ENCODE measurements at places on chromosomes 3 and 15.

DNA sequence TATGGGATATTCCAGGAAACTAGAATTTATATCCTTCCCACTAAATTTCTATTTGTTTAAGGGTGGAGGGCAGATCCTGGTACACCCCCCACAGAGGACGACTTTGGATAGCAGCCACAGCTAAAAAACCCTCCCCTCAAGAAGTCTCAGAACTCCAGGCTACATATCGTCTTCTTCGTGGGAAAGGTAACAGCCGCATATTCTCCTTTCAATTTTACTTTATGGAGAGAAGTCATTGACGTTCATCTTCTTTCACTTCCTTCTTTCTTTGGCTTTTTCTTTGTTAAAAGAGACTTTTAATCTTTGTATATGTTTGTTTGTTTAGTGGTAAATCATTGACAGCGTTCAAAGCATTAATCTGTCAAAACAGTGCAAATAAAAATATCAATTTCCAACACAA, 36.3 kb downstream of the TRIP4 start:
- DNase-seq: no peak

- DNase-seq: no peak
These were observed 186.1 kb upstream of the CGNL1 start for GRCh38 chr15:57190208-57190607.

- DNase-seq: peak; percentile 14
These were observed 74.1 kb upstream of the POMGNT2 start for GRCh38 chr3:43180027-43180426.

DNA sequence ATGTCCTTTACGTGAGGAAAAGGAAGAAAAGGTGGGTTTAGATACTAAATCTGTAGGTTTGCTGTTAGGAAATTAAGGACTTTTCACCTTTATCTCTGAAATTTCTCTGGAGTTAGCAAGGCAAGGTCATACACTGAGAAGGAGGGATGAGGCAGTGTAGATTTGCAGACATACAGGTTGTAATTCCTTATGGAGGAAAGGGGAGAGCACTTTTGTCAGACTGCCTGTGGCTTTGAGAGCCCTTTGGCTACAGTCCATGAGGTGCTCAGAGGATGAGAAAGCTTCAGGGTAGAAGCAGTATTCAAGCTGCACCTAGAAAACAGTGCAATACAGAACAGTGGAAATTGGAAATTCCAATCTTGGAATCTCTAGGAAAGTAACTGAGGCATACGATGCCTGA, 8.3 kb downstream of the RPL14 start:
- DNase-seq: no peak

- DNase-seq: no peak
These were observed 167.9 kb downstream of the BBX start for GRCh38 chr3:107690522-107691138.

GRCh38 chr3:109648027-109648426, 310.7 kb upstream of the DPPA4 start:
- DNase-seq: no peak

DNA sequence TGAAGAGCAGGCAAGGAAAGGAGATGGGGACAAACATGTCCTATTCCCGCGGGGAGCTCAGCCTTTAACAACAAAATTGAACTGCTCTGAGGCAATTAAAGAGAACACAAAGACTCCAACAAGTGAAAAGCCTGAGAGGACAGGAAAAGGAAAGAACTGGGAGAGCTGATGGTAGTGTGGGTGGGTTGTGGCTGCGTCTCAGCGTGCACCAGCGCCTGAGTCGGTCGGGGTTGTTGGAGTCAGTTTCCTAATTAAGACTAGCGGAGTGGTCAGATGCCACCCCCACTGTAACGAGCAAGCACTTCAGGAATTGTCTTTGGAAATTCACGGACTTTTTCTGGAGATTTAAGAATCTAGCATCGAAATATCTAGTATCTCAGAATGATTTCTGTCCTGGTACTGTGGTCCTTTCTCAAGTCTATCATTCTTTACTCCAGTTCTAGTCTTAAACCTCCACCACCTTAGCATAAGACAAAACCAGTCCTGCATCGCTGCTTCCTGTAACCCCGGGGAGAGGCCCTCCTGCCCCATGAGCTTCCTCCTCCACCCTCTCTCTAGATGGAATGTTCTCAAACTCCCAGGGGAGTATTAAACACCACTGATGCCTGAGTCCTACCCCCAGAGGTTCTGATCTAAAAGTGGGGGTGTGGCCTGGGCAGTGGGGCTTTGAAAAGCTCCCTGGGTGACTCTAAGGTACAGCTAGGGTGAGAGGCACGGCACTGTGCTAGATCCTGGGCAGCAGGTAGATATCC, 104.0 kb downstream of the CYP19A1 start:
- no peak for DNase-seq

DNA sequence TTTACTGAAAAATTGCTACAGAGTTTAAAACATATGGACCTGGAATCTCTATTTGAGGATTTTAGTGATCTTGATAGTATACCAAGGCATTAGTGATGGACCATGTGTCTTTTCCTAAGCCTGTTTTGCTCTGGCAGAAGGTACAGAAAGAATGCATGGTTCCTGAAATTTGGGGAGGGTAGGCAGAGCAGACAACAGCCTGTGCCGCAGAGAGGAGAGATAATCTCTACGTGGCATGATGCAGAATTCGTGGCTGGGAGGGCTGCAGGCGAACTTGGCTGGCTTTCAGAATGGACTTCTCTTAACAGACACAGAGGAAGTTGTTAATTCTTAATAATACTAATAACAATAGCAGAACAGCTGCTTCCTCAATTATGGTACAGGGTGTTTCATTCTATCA, 137.5 kb upstream of the FOXB1 start:
- DNase-seq: no peak

DNA sequence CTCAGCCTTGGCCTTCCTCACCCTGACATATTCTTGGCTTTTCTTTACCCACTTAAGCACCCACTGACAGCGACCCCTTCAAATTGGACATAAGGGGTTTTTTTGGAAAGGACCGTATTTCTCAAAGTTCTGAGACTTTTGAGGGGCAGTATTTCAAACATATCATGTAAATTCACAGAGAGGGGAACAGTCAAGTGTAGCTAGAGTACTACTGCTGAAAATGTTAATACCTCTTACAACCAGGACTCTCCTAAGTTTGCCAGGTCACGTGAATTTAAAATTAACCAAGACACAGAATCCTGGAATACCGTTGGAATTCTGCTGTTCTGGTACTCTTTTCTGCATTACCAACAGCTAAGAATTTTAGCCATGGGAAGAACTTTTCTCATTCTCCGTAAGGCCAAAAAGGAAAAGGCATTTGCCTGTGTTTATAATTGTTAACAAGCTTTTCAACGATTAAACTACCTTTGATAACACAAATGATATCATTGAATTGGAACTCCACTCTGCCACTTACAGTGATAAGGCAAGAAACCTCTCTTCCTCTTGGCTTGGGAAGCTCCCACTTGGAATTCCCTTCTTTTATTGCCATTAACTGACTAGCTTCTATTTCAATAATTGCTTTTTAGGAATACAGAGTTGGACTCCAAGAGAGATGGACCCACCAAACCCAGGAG, 597 bp upstream of the GBE1 start:
- DNase-seq: no peak

DNA sequence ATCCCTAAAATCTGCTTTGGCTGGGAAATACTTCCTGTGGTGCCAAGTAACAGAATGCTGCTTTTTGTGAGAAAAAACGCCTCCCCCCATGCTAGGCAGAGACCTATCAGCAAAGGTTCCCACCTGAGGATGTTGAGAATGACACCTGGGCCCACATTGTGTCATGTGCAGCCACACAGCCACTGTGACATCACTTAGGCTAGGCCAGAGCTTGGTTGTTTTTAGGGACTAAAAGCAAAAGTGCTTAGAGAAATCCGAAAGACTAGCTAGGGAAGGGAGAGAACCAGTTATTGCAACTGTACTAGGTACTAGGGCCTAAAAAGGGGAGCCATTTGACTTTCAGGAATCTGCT, 6.2 kb downstream of the ZDHHC3 start:
- DNase-seq: no peak

- no peak for DNase-seq
These were observed 219.4 kb upstream of the THBS1 start for GRCh38 chr15:39361497-39361896.

DNA sequence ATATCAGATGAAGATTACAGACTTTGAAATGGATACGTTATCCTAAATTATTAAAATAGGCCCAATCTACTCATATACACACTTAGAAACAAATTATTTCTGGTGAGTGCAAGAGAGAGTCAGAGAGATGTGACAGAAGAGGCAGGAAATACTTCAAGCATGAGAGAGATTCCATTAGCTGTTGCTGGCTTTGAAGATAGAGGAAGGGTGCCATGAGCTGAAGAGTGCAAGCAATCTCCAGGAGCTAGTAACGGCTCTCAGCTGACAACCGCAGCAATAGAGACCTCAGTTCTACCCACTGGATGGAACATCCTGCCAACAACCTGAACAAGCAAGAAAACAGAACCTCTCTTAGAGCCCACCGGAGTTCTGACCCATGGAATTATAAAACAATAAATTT, 270.7 kb upstream of the SLITRK3 start:
- DNase-seq: no peak

- DNase-seq: no peak
These were observed 14.7 kb upstream of the RAB6B start for GRCh38 chr3:133910422-133910821.
